OCI-LY7 (cell line): ENCODE measurements at places on chromosomes 5 and 9. TPM values are rescaled to one million over a fixed set of nuclear protein-coding genes. Genes with fewer than 3 reads are reported as not detected.
A peak's percentile ranks its signal among the peaks of the same experiment; 100 is the strongest.

- no peak for DNase-seq
Measured at GRCh38 chr9:137309368-137310188, 7.5 kb upstream of the NRARP start.

DNA sequence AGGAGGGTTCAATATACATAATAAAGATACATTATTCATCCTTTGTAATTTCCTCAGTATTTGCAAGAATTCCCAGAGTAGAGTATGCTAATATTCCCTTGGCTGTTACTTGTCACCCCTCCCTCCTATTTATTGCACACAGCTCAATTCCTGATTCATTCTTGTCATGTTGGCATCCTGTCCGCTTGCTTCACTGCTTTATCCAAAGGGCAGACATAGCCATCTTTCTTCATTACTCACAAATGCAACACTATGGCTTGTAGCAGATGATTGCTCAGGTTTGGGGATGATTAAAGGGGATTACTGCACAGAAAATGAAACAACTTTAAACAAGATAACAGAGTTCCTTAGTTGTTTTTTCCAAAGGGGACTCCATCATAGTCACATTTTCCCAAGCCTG lies 1.2 kb upstream of the IL33 start:
- DNase-seq, result no peak

DNA sequence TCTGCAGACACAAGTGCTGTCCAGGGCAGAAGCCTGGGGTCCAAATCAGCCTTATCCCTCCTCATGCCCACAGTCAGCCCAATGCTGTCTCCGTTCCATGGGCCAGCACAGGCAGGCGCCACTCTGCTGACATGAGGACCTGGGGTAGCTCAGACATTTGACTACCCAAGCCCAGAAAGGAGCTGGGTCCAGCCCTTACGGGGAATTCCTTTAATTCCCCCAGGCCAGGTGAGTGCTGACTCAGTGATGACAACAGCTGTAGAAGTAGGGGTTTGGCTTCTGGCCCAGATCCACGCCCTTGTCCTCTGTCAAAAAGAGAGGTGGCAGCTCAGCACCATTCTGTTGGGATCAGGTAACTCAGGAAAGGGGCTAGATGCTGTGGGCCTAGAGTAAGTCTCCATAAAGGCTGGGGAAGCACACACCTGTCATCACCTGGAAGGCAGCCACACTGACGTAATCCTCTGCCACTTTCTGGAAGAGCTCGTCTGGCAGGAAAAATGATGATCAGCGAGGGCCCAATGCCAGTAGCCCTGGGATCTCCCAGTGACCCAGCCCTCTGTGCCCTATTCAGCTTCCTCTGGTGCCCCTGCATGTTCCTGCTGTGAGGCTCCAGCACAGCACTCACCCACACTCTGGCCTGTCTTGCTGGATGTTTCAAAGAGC lies 1.9 kb downstream of the RAB24 start:
- DNase-seq, result no peak

C5orf52 gene
- not detected in 2 replicates for total RNA-seq

- DNase-seq, result no peak
Measured at GRCh38 chr5:68432682-68433081, 217.1 kb downstream of the PIK3R1 start.

RAB3C gene
- not detected in 2 replicates for total RNA-seq

OR1J4 gene
- not detected in 2 replicates for total RNA-seq

REEP5 gene
- total RNA-seq, result 29.5 and 32.0 TPM in 2 replicates

SLC27A6 gene
- not detected in 2 replicates for total RNA-seq

GRCh38 chr5:9082996-9083395 lies 462.9 kb downstream of the SEMA5A start:
- DNase-seq, result no peak

ZNF367 gene
- 24.6 and 31.6 TPM in 2 replicates for total RNA-seq

FABP6 gene
- not detected in 2 replicates for total RNA-seq

DNA sequence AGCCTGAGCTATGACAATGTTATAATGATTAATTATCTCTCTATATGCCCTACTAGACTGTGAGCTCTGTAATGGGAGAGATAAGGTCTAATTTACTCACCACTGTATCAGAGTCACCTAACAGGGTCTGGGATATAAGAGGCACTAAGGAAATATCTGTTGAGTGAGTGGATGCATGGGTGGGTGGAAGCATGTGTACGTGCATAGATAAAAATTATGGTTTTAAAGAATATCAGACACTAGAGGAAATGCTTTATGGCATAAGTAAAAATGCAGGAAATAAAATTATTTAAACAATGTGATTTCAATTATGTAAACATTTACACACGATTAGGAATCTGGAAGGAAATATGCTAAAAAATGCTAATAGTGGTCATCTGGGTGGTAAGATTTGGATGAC lies 137.8 kb downstream of the SPOCK1 start:
- no peak for DNase-seq

- DNase-seq, result peak; percentile 96
Measured at GRCh38 chr9:34376596-34377403, at the start of gene MYORG. Gene MYORG (minus strand): TSS chr9:34376898. CDS start chr9:34372943, 3,955 bp downstream.

- DNase-seq, result peak; percentile 60
Measured at GRCh38 chr9:87662808-87663528, 63.0 kb upstream of the CTSL start.

DNA sequence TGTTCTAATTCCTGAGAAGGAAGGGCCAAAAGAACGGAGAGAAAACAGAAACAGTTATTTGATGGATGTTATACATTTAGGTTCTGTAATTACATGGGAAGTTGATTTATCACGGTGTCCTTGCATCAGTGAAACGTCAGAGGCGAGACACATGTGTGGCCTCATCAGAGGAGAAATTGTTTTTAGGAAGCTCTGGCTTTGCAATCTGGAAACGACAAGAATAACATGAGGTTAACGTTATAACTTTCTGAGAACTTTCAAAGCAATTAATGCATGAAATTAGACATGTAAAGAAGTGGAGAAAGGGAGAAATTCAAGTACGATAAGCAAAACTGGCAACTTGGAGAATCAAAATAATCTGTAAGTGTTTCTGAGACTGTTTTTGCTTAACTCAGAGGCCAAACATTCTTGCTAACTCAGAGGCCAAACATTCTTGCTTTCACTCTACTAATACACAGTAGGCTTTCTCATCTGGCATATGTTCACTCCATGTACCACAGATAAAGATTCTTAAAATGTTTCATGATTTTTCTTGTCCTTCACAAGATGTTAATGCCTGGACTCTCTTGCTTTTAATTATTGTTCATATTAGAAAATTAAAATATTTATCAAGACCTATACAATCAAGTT lies 933.0 kb downstream of the TLE4 start:
- no peak for DNase-seq

DNA sequence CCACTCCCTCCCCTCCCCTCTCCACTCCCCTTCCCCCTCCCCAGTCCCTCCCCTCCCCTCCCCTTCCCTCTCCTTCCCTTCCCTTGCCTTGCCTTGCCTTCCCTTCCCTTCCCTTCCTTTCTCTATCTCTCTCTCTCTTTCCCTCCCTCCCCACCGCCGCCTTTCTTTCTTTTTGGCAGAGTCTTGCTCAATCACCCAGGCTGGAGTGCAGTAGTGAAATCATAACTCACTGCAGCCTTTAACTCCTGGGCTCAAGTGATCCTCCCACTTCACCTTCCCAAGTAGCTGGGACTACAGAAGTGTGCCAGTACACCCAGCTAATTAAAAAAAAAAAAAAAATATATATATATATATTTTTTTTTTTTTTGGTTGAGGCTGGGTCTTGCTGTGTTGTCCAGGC lies 45.5 kb downstream of the IL31RA start:
- no peak for DNase-seq
